ENCODE measurements at places on chromosomes 13 and 19. TPM values are rescaled to one million over a fixed set of nuclear protein-coding genes. Genes with fewer than 3 reads are reported as not detected.
A peak's percentile ranks its signal among the peaks of the same experiment; 100 is the strongest.

Gene FGF22
- polyA plus RNA-seq = 1.1 TPM

Gene SLC25A41
- 0.22 TPM for polyA plus RNA-seq

Gene WDR62
- polyA plus RNA-seq = 34.1 TPM

Gene DIRAS1
- polyA plus RNA-seq = 4.3 TPM

Gene DOHH
- polyA plus RNA-seq = 12.1 TPM

GRCh38 chr19:38729653-38730469 lies 14.4 kb downstream of the CAPN12 start:
- peak; percentile 90 for DNase-seq

- peak; percentile 67 for DNase-seq
Measured at GRCh38 chr13:99617474-99618255, 116.4 kb downstream of the TM9SF2 start.

DNA sequence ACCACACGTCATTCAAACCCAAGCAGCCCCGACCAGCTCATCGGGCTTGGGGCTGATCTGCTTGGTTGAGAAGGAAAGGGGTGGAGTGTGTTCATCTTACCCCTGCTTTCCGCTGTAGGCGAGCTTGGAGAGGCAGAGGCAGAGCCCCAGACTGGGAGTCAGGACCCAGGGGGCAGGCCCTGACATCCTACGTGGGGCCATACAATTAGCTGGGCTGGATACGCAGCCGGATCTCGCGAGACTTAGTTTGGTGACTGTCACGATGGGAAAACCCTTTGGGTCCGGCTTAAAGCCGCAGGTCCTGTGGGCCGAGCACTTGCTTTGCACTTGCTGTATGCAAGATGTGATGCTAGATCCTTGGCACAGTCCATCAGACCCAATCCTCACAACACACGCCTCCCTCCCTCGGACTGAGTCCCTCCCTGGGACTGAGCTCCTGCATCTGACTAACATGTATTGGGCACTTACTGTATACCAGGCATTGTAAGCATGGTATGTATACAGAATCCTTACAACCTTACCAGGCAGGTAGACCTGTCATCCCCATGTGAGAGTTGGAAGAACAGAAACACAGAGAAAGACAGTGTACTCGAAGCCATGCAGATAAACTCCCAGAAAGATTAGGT lies 3.7 kb downstream of the CEACAM16 start:
- DNase-seq = no peak

DNA sequence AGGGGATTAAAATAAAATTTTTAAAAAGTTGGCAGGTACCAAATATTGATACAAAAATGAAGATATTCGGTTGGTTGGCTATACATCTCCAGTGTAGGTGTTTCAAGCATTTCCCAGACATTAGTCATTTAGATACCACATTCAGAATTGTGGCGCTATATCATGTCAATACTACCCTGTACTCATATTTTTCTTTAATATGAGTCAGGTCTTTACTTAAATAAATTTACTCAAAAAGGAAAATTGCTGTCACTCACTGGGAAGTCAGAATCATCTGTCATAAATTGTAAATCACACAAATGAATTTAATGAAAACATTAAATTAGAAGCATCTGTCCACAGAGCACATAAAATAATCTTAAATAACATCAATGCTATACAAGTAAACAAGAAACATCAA lies 134.2 kb downstream of the TSHZ3 start:
- DNase-seq = no peak

DNA sequence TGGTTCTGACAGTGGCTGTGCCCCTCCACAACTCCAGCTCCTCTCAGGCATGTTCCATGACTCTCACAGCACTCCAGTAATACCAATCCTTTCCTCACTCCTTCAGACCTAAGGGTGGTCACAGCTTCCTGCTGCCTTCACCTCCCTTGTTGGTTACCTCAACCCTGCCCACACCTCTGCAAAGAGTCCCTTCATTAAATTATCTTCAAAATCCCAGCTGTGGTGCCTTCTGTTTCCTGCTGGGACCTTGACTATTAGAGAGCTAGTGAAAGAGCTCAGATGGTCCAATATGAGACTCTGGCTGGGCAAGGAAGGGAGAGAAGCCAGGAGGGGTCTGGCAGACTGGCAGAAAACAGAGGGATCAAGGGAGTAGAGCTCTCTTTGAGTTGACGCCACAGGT lies 26.1 kb downstream of the DEDD2 start:
- DNase-seq = no peak
